AG10803 (cell line): ENCODE measurements at places on chromosomes 1 and 21.
A peak's percentile ranks its signal among the peaks of the same experiment; 100 is the strongest.

DNA sequence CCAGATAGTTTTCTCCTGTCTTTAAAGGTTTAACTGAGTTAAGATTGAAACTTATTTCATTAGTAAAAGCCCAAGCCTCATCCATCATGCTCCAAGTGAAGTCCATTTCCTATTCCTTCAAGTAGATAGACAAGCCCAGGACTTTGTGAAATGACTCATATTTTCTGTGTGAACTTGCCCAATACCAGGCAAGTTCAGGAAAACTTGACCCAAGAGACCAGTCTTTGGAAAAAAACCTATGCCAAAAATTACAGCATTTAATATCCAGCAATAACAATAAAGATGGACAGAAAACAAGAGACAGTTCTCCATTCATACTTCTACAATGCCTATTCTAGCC, 405 bp upstream of the RAB29 start:
- peak; percentile 63 for DNase-seq

GRCh38 chr21:44984792-44985440, 45.1 kb downstream of the SLX9 start:
- DNase-seq, result no peak

DNA sequence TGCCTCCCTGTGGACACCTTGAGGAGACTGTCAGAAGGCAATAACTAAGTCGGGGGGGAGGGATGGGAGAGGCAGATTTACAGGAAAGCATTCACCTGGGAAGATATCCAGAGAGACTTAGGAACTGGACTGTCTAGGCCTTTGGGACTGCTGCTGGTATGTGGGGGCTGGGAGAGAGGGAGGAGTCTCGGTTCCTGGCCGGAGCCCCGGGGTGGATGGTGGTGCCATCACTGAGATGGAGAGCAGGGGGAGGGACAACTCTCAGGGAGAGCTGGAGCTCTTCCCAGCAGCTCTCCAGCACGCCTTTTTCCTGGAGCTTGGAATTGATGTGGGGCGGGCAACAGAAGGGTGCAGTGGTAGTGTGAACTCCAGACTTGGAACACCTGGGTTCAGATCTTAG, 22.1 kb downstream of the PTPRF start:
- peak; percentile 69 for DNase-seq

GRCh38 chr1:34263406-34263805, 86.7 kb downstream of the C1orf94 start:
- peak; percentile 57 for DNase-seq

DNA sequence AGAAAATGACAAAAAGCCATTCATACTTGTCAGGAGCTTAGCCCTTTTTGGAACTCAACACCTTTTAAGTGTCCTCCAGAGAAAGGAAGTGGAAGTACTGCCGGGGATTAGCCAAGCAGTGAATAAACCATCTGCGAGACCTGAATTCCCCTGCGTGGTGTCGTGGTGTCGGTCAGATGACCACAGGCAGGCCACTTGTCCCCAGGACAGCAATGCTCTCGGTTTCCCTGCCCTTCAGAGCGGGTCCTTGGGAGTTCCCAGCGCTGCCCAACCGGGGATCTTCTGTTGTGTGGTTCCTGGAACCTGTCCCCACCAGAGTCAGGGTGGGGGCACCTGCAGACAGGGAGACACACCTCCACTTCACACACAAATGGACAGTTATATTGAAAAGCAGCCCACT, 9.2 kb downstream of the GPR157 start:
- DNase-seq, result no peak

DNA sequence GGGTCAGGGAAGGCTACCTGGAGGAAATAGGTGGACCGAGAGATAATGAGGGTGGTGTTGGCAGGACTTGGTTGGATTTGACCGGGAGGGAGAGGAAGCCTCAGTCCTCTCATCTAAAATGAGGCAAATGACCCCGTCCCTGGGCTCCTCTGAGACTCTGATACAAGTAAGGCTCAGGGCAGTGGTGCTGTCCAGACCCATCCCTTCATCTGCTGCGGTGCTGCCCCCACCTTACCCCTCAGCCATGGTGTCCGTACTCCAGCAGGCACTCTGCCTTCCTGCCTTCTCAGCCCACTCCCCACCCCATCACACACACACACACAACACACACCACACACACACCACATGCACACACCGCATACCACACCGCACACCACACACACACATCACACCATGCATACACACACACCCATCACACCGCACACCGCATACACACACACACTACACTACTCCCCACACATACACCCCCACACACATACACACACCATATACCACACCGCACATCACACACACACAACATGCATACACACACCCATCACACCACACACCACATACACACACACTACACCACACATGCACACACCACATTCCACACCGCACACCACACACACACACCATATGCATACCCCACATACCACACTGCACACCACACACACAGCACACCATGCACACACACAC, 29.4 kb upstream of the SLC26A9 start:
- peak; percentile 55 for DNase-seq

DNA sequence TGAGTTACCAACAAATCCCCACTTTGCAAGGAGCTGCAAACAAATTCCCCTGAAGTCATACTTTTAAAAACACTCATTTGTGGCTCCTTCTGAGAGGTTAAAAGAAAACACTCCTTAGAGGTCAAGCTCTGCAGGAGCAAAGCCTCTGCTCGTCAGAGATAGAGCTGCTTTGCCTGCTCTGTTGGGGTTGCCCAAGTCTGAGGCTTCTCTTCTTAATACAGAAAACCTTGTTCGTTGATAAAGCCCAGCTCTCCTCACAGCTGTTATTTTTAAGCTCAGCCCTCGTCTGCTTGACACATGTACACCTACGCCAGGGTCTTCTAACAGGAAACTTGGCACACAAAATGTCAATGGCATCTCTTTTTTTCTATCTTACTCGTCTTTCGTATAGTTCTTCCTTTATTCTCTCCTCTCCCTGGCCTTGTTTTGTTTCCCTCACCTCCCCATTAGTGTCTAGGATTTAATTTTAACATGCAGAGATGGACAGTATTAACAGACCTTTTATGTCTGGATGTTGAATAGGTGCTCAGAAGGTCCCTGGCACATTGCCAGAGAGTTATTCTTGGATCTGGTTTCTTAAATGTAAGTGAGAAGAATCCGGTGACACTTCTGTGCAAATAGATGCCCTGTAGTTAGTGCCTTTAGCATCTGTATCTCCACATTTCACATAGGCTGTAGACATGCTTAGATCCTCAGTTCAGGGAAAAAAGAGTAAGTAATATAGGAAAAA, 86.0 kb downstream of the LRRC53 start:
- DNase-seq, result no peak

- no peak for DNase-seq
Measured at GRCh38 chr1:3192361-3192760, 123.4 kb downstream of the PRDM16 start.

DNA sequence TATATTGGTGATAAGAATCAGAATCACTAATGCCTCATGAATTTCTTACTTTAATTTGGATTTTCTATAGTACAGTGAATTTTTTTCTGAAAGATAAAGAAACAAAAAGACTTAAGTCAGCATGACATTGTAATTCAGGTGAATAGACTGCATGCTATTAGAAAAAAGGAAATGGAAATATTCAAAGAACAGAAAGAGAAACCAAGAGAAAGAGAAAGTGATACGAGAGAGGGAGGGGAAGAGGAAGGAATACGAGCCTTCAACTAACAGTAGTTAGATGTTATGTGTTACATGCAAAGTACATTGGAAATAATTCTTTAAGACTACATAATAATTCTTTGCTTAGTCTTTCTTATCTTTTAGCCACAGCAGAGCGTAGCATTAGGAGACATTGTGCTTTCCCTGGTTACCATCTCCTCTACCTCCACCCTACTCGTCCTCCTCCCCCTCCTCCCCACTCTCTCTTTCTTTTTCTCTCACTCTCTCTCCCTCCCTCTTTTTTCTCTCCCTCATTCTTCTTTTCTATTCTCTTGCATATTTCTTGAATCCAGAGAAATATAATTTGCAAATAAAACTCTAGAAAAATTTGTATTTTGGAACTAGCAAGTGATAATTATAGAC, 46.4 kb upstream of the ADGRL4 start:
- DNase-seq, result no peak

- DNase-seq, result no peak
Measured at GRCh38 chr1:230232371-230232771, 165.3 kb downstream of the GALNT2 start.

DNA sequence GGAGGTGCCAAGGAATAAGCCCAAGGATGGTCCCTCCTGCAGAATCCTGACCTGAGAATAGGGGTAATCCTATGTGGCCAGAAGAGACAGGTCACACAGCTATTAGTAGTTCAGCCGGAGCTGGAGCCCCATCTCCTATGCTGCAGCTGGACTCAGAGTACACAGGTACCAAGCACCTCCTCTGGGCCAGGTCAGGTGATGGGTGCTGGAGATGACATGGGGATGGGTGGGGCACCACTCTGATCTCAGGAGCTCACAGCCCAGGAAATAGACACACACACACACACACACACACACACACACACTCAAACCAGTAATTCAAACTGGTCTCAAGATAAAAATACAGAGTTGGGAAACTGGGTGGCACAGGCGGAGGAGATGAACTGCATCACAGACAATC, 54.2 kb upstream of the SSBP3 start:
- DNase-seq, result no peak

GRCh38 chr1:209657140-209657879, 5.1 kb upstream of the LAMB3 start:
- DNase-seq, result peak; percentile 79

- no peak for DNase-seq
Measured at GRCh38 chr1:101683561-101683960, 313.2 kb downstream of the OLFM3 start.

DNA sequence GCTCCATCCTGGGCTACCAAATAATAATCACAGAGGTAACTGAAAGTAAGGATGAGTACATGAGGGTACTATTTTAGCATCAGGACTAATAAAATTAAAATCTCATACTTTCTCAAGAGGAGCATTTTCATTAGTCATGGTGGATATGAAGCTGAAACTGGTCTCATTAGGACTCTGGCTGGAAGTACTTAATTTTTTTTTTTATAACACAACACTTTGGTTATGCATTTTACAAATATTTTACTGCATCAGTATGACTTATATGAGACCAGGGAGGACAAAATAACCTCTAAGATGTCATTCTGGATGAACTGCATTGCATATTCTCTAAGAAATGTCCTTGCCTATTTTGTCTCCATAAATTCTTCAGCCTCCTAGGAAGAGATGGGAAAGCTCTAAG, 290.9 kb downstream of the HLX start:
- DNase-seq, result peak; percentile 37

GRCh38 chr1:193654951-193655735, 468.7 kb upstream of the B3GALT2 start:
- DNase-seq, result no peak

GRCh38 chr1:84598846-84599741, 24.9 kb upstream of the CTBS start:
- peak; percentile 59 for DNase-seq

DNA sequence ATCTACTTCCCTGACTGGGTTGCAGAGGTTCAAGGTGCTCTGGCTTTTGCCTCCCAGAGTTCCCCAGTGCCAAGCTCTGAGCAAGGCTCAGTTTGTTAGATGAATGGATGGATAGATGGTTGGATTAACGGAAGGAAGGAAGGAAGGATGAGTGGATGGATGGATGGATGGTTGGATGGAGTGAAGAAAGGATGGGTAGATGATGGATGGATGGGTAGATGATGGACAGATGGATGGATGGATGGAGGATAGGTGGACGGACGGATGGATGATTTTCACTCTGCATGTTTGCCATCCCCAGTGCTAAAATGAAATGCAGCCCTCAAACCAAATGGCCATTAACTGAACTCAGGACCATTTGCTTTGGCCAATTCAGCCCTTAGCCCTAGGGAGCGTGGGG, 27.4 kb upstream of the TENT5C start:
- no peak for DNase-seq

- no peak for DNase-seq
Measured at GRCh38 chr1:180241716-180242544, 11.9 kb downstream of the LHX4 start.

DNA sequence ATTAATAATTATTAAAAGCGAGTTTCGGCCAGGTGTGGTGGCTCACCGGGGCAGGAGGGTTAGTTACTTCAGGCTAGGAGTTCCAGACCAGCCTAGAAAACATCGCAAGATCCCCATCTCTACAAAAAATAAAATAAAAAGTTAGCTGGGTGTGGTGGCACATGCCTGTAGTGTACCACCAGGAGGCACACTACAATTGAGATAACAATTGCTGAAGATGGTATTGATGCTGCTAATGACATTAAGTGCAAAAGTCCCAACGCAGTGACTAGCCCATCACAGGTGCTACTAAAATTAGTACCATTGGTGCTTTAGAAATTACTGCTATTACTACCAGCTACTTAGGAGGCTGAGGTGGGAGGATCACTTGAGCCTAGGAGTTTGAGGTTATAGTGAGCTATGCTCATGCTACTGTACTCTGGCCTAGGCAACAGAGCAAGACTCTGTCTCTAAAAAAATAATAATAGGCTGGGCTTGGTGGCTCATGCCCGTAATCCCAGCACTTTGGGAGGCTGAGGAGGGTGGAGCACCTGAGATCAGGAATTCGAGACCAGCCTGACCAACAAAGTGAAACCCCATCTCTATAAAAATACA, 156.6 kb downstream of the GREM2 start:
- DNase-seq, result peak; percentile 15

GRCh38 chr1:185808631-185809030, 74.4 kb downstream of the HMCN1 start:
- DNase-seq, result peak; percentile 60

DNA sequence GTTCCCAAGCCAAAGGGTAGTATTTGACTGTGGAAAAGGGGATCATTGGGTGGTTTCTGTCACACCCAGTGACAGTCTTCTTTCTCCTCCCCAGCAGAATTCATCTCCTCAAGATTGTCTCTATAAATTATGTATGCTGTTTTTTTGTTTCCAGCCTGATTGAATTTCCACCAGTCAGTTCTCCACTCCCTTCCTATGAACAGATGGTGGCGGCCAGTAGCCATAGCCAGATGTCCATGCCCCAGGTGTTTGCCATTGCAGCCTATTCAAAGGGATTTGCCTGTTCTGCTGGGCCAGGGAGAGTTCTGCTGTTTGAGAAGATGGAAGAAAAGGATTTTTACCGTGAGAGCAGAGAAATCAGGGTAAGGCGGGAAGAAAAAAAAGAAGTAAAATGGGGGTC, 12.9 kb downstream of the CFAP57 start:
- DNase-seq, result no peak

DNA sequence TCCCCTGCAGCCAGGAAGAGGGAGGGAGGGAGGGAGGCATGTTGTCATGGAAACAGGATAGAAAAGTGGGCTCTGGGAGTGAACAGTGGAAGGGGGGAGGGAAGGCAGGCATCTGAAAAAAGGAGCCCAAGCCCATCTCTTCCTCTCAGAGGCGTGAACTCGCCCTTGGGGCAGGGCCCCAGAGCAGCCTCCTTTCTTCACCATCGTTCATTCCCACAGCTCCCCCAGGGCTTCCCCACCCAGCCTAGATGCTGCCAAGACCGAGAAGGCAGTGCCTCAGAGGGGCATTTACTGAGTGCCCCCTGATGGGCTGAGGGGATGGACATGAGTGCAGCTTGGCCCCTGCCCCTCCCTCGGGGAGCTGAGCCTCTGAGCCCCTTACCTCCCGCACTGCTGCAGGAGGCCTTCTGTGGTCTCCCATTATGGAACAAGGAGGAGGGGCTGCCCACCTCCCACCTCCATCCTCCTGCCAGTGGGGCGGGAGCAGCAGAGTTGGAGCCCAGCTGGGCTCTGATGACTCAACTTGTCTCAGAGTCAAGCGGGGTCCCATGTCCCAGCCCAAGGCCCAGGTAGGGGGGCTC, 39.1 kb upstream of the KIF21B start:
- DNase-seq, result no peak

GRCh38 chr1:157167437-157167836, 29.2 kb upstream of the ETV3 start:
- no peak for DNase-seq

GRCh38 chr1:151475175-151475574, 15.9 kb upstream of the POGZ start:
- no peak for DNase-seq

- no peak for DNase-seq
Measured at GRCh38 chr1:205191622-205192021, 19.9 kb downstream of the DSTYK start.
